ENCODE measurements at places on chromosomes 2 and 18.

DNA sequence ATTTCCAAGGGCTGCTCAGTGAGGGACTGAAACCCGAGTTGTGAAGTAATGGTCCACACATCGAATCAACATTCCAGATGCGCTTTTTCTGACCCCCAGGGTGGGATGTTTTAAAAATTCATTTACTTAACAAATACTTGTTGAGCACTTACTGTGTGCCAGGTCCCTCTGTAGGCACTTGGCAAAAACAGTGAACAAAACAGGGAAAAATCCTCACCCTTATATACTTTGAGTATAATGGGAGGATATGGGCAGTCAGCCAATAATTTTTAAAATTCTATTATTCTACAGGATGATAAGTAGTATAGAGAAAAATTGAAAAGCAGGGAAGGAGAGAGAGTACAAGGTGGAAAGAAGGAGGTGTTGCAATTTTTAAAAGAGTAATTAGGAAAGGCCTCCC is 31.3 kb upstream of the AFTPH start:
- no peaks in the 10 kb centered on the region for H3K36me3 ChIP-seq
- peaks cover 26% of the 10 kb centered on the region for H3K27me3 ChIP-seq
- H3K4me3 ChIP-seq: no peak overlapping the region

GRCh38 chr18:24918257-24918656 is 433.7 kb downstream of the ZNF521 start:
- H3K27ac ChIP-seq: no peak overlapping the region
- no peaks in the 10 kb centered on the region for H3K36me3 ChIP-seq
- no peak overlapping the region for H3K4me3 ChIP-seq
- H3K27me3 ChIP-seq: no peaks in the 10 kb centered on the region
- H3K4me1 ChIP-seq: no peaks in the 10 kb centered on the region

- no peaks in the 10 kb centered on the region for H3K27me3 ChIP-seq
- H3K36me3 ChIP-seq: no peaks in the 10 kb centered on the region
- H3K4me1 ChIP-seq: peaks cover 11% of the 10 kb centered on the region
- DNase-seq: no peak
- H3K4me3 ChIP-seq: no peak overlapping the region
- no peak overlapping the region for H3K27ac ChIP-seq
Measured at GRCh38 chr2:19806591-19806990, 95.2 kb downstream of the TTC32 start.

DNA sequence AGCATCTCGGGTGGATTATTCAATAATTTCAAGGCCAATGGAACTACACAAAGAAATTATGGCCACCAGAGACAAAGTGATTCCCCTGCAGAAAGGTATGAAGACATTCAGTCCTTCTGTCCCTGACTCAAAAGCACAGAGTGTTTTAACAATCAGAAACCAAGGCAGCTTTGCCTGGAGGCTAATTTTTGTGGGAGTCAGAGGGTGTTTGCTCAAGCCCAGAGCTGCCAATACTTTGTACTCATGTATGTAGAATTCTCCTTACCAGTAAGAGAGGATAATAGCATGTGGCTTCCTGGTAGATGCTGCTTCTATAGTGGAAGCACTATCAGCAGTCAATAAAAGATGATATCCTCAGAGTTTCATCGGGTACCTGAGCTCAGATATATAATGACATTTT is 178.4 kb downstream of the KCNE4 start:
- no peaks in the 10 kb centered on the region for H3K36me3 ChIP-seq
- no peak overlapping the region for H3K27ac ChIP-seq
- no peak overlapping the region for H3K4me3 ChIP-seq
- H3K4me1 ChIP-seq: no peaks in the 10 kb centered on the region
- no peaks in the 10 kb centered on the region for H3K27me3 ChIP-seq

GRCh38 chr2:12688091-12688490 is 28.6 kb upstream of the TRIB2 start:
- H3K27me3 ChIP-seq: no peaks in the 10 kb centered on the region
- no peak overlapping the region for H3K4me3 ChIP-seq
- no peaks in the 10 kb centered on the region for H3K36me3 ChIP-seq
- no peak overlapping the region for H3K27ac ChIP-seq
- H3K4me1 ChIP-seq: peaks cover 11% of the 10 kb centered on the region

Measured in osteoblast (primary cell).